A549 treated with dexamethasone at 1 μM for 4 hours (cell line): ENCODE measurements at places on chromosomes 12 and 14. TPM values are rescaled to one million over a fixed set of nuclear protein-coding genes. Genes with fewer than 3 reads are reported as not detected.

The RIPK3 gene
- 0.09 TPM in 1 of 5 replicates, not detected in the others for total RNA-seq

The LTB4R gene
- 2.7 to 6.5 TPM (median 4.3 TPM) in 5 replicates for total RNA-seq

The TMEM119 gene
- 0.06 to 0.13 TPM (median 0.09 TPM) in 4 of 5 replicates, not detected in the other for total RNA-seq

The ARHGDIB gene
- total RNA-seq, result 0.83 to 1.5 TPM (median 1.3 TPM) in 5 replicates

The SYCP3 gene
- total RNA-seq, result 0.04 to 0.16 TPM (median 0.09 TPM) in 4 of 5 replicates, not detected in the other

The MMP17 gene
- 6.5 to 12.1 TPM (median 11.2 TPM) in 5 replicates for total RNA-seq

The MTA1 gene
- 38.8 to 82.7 TPM (median 73.4 TPM) in 5 replicates for total RNA-seq

The POTEM gene
- not detected in 5 replicates for total RNA-seq
